ENCODE measurements at places on chromosomes 2 and 18.

DNA sequence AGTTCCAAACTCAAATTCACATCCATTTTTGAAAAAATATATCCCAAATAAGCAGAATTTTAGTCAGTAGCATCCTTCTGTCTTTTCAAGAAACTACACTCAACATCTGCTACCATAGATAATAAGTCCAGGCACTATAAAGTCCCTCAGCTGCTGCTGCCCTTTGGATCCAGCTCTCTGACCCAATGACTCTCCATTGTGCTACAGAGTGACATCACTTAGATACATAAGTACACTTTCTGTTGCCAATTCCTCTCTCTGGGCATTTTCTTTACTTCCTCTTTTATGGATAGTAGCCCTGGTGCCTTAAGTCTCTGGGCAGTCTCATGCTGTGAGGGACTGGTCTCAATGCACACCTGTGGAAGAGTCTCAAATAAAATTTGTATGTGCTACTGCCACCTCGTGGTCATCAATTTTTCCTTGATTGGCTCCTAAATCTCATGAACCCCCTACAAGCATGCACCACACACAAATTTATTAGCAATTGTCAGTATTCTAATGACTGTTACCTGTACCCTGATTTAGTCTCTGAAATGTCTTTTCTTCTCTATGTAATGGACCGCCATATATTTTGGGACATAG is 219.2 kb downstream of the LRP1B start:
- no peak for DNase-seq

GRCh38 chr2:55451699-55452098 is 32.0 kb upstream of the CCDC88A start:
- DNase-seq = no peak

GRCh38 chr2:166115589-166115988 is 12.2 kb downstream of the SCN1A start:
- DNase-seq = no peak

GRCh38 chr2:12730265-12730664 is 13.5 kb downstream of the TRIB2 start:
- DNase-seq = no peak

GRCh38 chr18:55351241-55351691 is 236.7 kb downstream of the TCF4 start:
- DNase-seq = peak; percentile 25

DNA sequence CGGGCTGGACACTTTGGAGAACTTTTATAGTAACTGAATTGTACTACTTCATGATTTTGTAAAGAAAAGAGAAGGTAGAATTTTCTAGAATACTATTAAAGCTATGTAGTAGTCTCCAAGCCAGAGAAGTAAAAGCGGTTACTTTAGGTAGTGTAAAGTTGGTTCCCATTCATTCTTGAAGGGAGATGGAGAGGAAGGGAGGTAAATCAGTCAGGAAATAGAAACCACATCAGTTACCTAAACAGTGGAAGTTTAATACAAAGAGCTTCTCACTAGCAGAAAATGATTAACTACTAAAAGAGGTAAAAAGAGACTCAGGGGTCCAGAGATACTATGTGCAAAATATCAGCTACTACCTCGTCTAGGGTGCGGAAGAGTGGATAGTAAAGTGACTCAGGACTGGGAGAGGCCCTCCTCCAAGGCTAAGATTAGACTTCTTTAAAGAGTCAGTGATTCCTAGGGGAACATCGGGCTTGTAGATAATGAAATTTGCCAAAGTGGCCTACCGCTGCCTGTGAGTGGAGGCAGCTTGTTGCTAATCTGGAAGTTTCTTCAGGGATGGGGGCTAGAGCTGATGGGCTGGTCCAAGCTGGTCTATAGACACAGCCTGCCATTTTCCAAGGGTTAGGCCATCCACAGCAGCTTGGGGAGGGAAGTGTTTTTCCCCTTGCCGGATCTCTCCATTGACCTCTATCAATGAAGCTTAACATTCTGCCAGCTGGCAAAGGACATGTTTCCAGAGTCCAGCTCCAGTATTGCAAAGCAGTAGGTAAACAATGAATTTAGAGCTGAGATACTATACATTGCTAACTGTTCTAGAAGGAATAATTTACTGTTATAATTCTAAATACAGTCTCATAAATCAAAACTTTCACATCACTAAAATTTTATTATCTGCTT is 246.4 kb upstream of the BOD1L2 start:
- DNase-seq = no peak

GRCh38 chr18:34818064-34818463 is 108.0 kb downstream of the DTNA start:
- DNase-seq = no peak

DNA sequence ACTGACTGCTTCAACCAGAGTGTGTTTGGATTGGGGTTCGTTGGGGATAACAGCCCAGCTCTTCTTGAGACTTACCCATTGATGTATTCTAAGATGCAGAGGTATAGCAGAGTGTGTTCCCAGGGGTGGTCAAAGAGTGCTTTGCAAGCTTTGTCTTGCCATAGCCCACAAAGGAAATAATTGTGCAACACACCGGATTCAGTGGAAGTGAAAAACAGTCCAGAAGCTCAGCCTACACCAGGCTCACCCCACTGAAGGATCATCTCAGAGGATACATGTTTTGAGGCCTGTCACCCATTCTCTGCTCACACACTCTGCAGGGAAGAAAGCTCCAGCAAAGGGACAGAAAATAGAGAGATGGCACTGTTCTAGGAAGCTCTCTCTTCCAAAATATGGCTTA is 9.6 kb downstream of the CACNB4 start:
- no peak for DNase-seq

- peak; percentile 49 for DNase-seq
Observed at GRCh38 chr2:176445956-176446355, 176.7 kb downstream of the MTX2 start.

- DNase-seq = no peak
Observed at GRCh38 chr2:24822049-24822706, 29.0 kb downstream of the CENPO start.

GRCh38 chr2:24969784-24970183 is 2.0 kb downstream of the DNAJC27 start:
- DNase-seq = peak; percentile 2

- DNase-seq = no peak
Observed at GRCh38 chr2:63434024-63435001, 154.0 kb downstream of the WDPCP start.

Data from fibroblast of skin of right quadriceps (primary cell).